ENCODE measurements at places on chromosomes 16 and 17.

DNA sequence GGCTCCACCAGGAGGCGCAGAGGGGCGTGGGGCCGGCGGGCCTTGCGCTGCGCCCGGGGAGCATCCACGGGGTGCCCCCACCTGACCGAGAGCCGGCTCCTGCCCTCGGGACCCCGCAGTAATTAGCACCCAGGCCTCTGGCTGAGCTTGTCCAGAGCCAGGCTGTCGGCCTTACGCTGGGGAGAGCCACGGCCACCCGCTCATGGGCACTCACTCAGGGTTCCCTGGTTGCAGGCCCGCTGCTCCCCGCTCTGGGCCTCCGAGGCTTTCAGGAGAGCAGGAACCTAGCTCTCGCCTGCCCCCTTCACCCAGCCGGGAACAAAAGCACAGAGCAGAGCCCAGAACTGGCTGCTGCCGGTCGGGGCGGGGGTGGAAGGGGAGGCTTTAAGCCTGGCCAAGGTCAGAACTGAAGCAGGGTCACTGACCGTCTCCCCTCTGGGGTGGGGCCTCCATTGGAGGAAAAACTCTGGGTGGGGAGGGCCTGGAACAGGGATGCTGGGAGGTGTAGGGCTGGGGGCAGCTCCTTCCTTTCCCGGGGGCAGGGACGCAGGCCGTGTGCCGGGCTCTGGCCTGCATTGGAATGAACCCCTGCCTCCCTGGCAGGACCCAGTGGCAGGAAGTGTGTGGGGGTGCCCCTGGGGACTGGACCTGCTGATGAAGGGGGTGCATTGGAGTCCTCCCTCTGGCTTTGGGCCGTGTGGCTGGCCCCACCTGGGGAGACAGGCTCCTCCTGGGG lies 12.3 kb downstream of the GLIS2 start:
- no peak for DNase-seq

DNA sequence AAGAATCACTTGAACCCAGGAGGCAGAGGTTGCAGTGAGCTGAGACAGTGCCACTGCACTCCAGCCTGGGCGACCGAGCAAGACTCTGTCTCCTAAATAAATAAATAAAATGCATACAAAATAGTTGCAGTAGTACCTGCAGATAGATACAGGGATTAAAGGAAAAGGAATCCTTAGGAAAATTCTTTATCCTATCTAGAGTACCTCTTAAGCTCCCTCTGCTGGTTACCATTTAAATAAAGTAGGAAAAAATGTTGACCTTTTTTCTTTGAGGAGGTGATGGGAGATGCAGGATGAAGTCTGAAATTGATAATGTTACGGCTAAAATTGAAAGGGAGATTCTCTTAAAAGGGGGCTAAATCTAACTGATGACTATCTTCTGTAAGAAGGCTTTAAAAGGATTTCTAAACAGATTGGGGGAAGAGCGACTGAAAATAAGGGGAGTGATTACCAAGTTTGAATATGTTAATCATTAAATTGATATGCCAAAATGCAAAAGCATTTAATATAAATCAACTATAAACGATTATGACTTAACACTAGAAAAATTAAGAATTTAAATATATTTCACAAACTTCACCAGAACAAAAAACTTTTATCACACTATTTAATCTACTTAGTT lies 29.4 kb downstream of the C16orf87 start:
- no peak for DNase-seq

GRCh38 chr17:81412490-81413093 lies 17.3 kb downstream of the BAHCC1 start:
- DNase-seq, result no peak

- no peak for DNase-seq
Measured at GRCh38 chr16:56982695-56983094, 6.7 kb upstream of the NLRC5 start.

DNA sequence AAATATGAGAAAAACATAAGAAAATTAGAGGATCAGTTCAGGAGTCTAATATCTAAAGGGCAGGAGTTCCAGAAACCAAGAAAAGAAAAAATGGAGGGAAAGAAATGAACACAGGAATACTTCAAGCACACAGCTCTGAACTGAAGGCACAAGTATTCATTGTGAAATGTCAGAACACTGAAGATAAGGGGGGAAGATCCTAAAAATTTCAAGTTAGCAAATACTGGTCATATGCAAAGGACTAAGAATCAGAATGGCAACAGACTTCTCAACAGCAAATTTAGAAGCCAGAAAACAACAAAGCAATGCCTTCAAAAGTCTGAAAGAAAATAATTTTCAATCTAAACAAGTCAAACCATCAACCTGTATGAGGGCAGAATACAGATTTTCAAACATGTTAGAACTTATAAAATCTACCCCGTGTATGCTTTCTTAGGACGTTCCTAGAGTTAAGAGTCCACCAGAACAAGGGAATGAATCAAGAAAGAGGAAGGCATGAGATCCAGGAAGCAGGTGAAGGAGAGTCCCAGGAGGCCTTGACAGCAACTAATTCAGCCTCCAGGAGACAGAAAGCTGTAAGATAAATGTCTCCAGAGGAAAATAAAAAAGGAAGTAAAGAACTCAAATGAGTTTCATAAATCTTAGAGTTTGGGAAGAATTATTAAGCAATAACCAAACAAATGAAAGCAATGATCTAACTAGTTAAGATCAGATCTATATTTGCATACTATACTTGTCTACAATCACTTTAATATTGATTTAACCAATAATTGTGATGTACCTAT lies 2.8 kb downstream of the BRD7 start:
- no peak for DNase-seq

DNA sequence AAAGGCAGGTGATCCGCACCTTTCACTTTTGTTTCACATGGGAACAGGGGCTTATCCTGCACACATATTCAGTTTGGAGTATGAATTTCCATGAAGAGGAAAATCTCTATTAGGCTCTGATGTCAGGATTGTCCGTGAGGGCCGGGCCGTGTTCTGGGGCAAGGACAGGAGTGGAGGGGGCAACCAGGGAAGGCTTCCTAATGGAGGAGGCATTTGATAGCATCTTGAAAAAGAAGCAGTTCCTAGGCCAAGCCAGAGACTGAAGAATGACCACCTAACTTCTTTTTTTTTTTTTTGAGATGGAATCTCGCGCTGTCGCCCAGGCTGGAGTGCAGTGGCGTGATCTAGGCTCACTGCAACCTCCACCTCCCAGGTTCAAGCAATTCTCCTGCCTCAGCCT lies 174.2 kb downstream of the SEC14L1 start:
- DNase-seq, result no peak

- DNase-seq, result no peak
Measured at GRCh38 chr16:67932462-67932840, 789 bp upstream of the CTRL start.

DNA sequence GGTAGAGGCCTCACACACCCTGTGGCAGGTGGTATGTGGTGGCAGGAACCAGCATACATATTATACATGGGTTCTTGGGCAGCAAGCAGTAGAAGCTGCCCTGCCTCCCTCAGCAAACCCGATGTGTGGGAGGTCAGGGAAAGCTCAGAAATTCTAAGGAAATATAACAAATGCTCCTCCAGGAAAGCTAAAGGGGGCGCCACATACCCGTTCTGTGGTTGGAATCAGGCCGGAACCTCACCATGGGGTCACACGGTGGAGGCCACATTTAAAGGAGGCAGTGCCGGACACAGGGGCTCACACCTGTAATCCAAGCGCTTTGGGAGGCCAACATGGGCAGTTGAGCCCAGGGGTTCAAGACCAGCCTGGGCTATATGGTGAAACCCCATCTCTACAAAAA lies 12.4 kb upstream of the KATNB1 start:
- DNase-seq, result no peak

- peak; percentile 49 for DNase-seq
Measured at GRCh38 chr16:57577691-57578224, 35.3 kb downstream of the ADGRG5 start.

- DNase-seq, result no peak
Measured at GRCh38 chr17:38867179-38867967, 2.5 kb upstream of the LASP1 start.

DNA sequence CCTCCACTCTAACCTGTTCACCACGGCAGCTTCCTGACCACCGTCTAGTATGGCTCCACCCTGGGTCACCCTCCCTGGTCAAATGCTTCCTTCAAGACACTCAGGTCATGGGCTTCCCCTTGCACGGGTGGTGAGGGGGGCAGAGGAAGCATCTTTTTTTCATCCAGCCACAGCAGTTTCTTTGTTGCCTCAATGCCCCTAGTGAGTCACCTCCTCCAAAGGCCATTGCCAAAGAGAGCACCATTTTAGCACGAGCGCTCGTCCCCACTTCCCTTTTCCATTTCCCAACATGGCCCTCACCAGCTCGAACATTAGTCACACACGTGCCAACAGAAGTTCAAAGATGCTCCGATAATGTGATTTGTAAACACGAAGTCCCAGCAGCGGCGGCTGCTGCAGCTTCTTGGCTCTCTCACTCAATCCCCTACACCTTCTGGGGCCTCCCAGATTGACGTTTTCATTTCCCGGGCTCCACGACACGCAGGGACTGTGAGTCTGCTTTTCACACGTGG lies 134.6 kb downstream of the GAS7 start:
- no peak for DNase-seq

DNA sequence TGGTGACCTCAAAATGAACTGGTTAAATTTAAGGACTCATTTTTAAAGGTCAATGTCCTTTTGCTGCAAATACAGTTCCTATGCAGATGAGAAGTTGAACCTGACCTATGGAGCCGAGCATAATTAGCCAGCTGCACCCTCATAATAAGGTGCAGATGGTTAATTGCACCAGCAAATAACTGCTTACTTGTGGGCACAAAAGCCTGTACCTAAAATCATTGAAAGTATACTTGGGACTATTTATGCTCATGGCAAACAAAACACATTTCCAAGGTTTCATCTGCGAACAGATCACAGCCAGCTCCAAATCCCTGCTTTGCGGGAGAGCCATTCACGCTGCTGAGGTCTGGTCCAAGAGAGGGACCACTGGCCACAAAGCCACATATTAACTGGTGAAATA lies 13.0 kb downstream of the HYDIN start:
- no peak for DNase-seq

- no peak for DNase-seq
Measured at GRCh38 chr16:89600956-89601355, 12.5 kb upstream of the DPEP1 start.

DNA sequence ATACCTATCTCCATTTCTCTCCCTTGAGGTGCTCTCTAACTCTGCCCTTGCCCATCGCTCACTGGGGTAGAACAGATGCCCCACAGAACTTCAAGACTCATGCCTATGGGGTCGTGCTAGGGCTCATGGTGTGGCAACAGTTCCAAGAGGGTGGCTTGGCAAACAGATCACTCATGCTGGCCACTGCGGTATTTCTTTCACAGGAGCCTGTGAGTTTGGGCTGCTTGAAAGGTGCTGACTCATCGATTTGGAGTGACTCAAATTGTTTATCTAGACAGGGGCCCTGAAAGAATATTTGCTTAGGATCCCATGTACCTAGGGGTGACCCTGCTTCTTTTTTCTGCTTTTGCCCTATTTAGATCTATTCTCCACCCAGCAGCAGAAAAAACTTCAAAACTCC lies 69.9 kb downstream of the IRX5 start:
- no peak for DNase-seq

DNA sequence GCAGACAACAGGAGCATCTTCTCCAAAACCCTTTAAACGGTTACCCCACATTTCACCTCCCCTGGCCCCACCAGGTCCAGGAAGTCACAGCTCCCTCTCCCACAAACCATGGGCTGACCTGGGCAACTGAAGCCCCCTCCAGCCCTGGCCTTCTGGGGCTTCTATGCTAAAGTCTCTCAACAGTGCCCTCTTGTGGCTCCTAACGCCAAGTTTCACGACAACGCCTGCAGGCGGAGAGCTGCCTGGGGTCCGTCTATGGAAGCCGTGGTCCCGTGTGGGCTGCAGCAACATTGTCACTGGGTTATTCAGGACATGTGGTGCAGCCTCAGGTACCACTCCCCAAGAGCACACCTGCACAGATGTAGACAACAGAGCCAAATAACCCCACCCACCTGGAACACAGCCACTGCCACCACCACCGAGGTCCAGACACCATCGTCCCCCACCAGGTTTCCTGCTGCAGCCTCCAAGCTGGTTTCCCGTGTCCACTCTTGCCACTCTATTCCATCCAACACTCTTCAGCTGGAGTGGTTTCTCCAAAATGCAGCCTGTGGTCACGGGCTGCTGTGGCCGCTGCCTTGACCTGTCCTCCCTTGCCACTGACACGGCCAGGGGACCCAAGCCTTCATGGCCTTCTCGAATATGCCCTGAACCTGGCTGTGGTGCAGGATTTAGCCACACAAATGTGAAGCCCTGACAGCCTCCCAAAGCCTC lies 19.1 kb downstream of the C16orf95 start:
- no peak for DNase-seq

DNA sequence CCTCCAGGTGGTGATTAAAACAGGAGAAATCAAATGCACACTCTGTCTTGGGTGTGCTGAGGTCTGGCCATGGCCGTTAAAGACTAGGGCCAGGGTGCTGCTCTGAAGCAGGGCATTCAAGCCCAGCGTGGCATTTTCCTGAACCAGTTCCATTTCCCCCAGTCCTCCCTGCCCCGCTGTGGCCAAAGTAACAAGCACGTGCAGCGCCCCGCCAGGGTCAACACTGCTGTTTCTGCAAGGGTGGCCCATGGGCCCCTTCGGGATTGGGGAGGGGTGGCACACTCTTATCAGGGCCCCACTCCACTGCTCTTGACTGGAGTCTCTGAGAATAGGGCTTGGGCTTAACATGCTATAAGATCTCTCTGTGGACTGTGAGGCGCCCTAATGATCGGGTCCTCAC lies 72.9 kb downstream of the IL21R start:
- DNase-seq, result no peak

GRCh38 chr16:17331071-17331607 lies 139.6 kb downstream of the XYLT1 start:
- no peak for DNase-seq

DNA sequence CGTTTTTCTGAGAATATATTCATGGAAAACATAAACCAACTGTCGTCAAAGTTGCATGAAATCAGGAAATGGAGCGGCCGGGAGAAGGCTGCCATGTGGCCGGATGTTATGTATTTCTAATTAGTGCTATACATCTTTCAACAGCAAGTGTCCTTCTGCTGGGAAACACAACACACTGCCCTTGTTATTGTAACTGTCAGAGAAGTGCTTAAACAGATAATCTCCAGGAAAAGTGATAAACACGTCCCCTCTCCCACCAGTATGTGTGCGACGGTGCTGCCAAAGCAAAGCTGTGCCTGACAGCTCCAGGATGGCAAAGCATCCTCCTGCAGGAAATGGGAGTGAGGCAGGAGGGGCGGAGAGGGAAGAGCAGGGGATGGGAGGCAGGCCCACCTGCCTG lies 111.8 kb downstream of the SMG6 start:
- no peak for DNase-seq

DNA sequence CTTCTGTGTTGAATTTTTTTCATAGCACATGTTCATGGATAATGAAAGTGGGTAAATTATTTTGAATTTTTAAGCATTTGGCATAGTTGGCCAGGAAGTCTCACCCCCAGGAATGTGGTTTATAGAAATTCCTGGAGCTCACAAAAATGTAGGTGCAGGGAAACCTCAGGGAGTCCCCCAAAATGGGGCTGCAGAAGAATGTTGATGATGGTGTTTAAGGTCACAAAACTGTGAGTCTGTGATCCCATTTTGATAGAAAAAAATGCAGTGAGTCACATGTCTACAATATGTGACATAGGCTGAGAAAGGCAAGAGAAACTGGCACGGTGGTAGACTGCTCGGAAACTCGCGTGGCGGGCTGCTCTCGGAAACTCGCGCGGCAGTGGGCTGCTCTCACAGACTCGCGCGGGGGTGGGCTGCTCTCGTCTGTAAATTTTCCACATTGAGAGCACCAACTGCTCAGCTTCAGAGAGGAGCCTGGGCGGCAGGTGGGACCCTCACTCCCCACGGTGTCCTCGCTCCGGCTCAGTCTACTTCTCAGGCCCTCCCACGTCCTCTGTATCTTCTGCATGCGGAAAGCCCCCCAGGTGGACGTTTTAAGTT lies 18.7 kb upstream of the MC1R start:
- no peak for DNase-seq
